ENCODE measurements at places on chromosomes 1 and 21.

- DNase-seq = no peak
Observed at GRCh38 chr21:37058261-37058660, 14.6 kb downstream of the PIGP start.

DNA sequence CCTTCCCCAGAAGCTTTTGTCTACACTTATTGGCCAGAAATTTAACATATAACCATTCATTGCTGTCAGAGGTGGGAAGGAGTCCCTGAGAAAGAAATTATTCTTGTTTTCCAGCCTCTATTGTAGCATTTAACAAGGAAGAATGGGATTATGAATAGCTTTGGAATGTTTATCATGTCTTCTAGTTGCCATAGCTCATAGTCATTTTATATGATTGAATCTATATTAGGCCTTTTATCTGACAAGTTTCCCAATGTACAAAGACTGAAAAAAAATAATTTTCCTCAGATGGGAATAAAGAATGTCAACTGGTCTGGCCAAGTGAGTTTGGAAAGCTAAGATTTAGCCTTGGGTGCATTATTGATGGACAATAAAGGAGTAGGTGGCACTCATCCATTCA lies 28.3 kb downstream of the PTPRC start:
- DNase-seq = no peak

DNA sequence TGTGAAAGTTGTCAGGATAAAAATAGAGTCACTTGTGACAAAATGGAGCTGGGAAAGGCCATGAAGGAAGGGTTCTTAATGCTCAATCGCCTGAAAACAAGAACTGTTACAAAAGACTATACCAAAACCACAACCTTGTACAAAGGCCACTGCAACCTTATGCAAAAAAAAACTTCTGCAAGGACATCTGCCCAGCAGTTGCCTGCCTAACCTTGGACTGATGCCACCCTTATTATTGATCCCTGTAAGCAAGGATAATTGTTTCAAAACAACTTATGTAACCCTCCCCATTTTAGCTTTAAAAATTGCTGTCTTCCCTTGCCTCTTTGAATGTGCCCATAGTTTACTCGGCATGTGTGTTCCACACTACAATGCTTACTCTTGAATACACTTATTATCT lies 5.7 kb downstream of the ALG14 start:
- DNase-seq = no peak

DNA sequence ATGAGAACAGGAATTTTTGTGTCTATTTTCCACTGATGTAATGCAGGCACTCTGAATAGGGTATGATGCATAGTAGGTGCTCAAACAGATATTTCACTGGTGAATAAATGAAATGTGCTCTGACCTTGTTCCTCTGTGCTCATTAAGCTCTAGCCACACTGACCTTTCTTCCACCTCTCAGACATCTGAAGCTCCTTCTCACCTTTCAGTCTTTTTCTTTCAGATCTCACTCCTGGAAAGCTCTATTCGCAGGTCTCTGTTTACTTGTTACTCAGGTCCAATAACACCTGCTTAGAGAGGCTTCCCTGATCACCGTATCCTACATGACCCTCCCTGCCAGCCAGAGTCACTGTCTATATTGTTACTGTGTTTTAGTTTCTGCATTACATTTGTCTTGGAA lies 59.2 kb upstream of the IVNS1ABP start:
- DNase-seq = peak; percentile 47

GRCh38 chr1:6360517-6361070 lies 33.0 kb downstream of the ACOT7 start:
- no peak for DNase-seq

GRCh38 chr1:231460614-231461013 lies 38.5 kb upstream of the EGLN1 start:
- peak; percentile 92 for DNase-seq

DNA sequence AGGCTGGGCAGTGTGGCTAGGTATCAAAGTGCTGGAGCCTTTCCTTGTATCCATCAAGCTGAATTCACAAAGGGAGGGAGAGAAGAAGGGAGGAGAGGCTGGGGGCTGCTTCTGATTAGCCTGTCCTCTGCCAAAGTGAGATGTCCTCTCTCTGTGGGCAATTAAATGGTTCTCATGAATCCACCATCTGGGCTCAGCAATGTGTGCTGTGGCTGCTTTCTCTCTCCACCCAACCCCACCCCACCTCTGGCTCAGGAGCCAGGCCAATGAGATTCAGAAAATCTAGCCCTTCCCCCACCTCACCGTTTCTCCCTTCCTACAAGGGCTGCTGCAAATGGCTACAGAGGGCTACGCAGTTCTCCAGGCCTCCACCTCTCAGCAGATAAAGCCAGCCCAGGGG lies 154.6 kb downstream of the TENT5C start:
- DNase-seq = no peak
